OCI-M1 (cell line): ENCODE measurements at places on chromosomes 3 and 15.

DNA sequence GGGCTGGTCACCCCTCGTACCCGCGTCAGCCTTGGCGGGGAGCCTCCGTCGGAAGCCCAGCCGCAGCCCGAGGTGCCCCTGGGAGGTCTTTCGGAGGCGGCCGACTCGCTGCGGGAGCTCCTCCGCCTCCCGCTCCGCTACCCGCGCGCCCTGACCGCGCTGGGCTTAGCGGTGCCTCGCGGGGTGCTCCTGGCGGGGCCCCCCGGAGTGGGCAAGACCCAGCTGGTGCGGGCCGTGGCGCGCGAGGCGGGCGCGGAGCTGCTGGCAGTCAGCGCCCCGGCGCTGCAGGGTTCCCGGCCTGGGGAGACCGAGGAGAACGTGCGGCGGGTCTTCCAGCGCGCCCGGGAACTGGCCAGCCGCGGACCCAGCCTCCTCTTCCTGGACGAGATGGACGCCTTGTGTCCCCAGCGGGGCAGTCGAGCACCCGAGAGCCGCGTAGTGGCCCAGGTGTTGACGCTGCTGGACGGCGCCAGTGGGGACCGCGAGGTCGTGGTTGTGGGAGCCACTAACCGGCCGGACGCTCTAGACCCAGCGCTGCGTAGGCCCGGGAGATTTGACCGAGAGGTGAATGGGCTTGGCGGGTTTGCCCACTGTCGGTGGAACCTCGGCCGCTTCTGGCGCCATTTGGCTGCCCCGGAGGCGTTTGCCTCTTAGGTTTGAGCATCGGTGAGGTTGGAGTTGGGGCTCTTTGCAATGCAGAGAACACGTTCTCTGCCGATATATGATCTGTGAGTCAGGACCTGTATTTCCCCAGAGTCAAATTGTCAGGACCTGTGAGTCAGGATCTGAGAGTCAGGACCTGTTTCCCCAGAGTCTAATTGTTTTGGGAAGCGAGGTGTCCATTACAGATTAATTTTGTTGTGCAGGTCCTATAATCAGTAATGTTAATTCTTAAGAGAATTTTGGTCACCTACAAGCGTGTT lies 24.9 kb upstream of the GATM start:
- DNase-seq: peak; percentile 31

- DNase-seq: no peak
Observed at GRCh38 chr3:12613250-12613649, 50.7 kb downstream of the RAF1 start.

- no peak for DNase-seq
Observed at GRCh38 chr3:64293121-64293520, 67.9 kb upstream of the PRICKLE2 start.

DNA sequence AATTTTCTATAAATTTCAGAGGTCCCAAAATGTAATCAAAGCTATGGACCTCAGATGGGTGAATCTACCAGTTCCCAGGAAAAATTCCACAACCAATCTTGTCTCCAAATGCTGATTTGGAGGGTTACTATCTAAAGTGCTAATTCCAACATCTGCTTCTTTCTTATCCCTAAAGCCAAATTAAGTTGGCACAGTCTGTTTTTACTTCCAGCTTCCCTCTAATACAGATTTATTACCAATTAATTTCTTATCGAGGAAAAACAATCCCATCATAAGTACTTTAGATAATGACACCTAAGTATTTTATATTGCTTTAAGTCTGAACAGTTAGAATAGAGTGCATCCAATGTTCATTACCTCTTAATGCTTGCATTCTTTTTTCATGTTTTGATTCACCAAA lies 12.9 kb upstream of the TAFA4 start:
- no peak for DNase-seq

- no peak for DNase-seq
Observed at GRCh38 chr15:68372291-68372811, 59.6 kb downstream of the ITGA11 start.

- no peak for DNase-seq
Observed at GRCh38 chr15:88810446-88810845, 7.2 kb downstream of the ACAN start.

- DNase-seq: peak; percentile 12
Observed at GRCh38 chr3:53668872-53669271, 174.5 kb downstream of the CACNA1D start.
